Activated T-helper 1 cell treated with anti-CD3 and anti-CD28 coated beads, Interleukin-12 subunit alpha, Interleukin-12 subunit beta, Interleukin-2, Interleukin-4 antibody, amounts not matched to agents 30 ng/mL and 10 ng/mL and 1 ng/mL, durations not matched to agents 14 hours and 24 hours and 36 hours (primary cell): ENCODE measurements at places on chromosomes 1 and 21.

GRCh38 chr1:53652441-53653199, 86.3 kb downstream of the GLIS1 start:
- no peak for DNase-seq

DNA sequence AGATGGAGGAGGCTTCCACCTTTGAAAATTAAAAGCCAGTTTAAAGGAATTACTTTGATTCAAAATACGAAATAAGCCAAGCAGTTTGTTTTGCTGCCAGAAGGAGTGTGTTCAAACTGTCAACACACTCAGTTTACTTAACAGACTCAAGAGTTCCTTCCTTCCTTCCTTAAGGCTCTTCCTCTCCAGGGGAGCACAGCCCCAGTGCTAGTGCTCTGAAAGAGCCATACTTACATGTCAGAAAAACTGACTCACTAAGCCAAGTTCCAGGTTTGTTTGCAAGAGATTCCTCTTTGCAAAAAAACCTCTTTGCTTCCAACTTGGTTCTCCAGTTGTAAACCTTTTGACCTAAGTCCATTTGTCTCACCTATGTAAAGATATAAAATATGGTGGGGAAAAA, 14.3 kb downstream of the SETD4 start:
- no peak for DNase-seq

- DNase-seq, result no peak
Measured at GRCh38 chr21:43921979-43922945, 57.2 kb downstream of the AGPAT3 start.

DNA sequence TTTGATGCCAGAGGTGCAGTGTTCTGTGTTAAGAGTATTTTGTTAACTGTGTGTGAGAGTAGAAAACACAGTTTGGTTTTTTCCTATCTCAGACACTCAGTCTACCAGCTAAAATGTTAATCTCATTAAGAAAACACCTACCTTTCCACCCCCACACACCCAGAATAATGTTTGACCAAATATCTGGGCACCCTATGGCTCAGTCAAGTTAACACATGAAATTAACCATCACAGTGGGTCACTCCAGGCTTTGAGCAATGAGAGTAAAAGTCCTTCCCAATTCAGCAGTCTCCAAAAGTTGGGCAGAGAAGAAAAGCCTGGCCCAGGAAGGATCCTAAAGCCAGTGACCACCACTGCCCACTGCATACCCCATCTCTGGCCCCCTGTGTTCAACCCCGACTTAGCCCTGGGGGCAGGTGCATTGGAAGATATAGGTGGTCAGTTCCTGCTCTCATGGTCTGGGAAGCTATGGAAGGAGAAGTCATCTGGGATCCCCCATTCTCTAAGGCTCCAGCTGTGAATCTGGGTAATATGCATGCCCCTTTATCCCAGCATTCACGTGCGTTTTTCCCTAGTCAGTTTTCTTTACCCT, 50.2 kb upstream of the CSF3R start:
- no peak for DNase-seq

- DNase-seq, result no peak
Measured at GRCh38 chr1:39381839-39382238, 109.6 kb upstream of the BMP8A start.

- no peak for DNase-seq
Measured at GRCh38 chr1:117600966-117601365, 4.9 kb upstream of the TENT5C start.

- DNase-seq, result no peak
Measured at GRCh38 chr1:95384567-95384966, 150.6 kb downstream of the RWDD3 start.

DNA sequence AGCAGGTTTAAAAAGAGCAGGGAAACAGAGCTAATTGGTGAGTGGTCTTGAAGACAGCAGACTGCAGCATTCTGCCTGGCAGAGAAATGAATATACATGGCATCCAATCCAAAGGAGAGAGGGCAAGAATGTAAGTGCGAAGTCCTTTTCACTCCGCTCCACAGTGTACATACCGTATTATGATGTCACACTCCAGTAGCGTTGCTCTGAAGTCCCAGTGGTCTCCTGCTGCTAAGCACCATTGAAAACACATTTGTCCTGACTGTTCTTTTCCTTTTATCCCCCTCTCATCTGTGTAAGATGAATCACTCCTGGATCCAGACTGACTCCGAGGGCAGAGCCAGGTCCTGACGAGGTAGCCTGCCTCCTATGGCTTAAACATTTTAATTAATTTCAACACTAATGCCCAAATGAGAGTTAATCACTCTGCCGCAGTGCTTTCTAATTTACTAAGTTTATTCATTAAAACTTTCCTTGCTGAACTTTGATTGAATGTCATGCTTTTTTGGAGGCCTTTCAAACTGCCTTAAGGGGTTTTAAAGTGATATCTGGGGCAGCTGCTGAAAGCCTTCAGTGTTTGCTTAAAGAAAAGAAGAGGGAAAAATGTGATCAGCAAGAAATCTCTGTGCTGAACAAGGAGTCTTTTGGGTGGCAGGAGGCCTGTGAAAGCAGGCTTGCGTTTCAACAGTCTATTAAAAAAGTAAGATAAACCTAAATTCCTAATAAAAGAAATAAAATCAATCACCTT, 227.2 kb downstream of the ATG4C start:
- DNase-seq, result no peak

DNA sequence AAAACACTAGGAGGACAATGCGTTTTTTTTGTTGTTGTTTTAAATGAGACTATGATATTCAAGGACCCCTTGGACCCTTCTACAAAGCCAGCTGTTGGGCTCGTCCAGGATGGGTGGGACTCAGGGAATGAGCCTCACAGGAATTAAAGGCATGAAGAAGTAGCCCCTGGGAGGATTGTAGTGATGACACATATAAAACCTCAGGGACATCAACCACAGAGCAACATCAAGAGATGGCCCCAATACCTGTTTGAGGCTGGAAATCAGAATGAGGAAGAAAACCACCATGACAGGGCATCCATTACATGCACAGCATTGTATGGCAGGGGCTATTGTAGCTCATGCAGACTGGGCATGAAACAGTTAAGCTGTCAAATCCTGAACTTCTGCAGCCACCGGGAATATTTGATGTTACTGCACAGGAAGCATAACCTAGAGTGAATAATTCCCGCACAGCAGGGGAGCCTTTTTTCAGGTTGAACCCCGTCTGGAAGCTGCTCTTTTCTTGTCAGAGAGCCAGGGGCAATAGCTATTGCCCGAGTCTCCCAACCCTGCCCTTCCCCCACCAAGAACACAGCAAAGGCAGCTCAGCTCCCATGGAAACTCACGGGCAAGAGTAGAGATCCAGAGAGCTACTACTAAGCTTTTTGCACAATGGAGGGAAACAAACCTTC, 140.2 kb upstream of the FGGY start:
- DNase-seq, result no peak

- no peak for DNase-seq
Measured at GRCh38 chr1:226994586-226995364, 54.7 kb downstream of the COQ8A start.

DNA sequence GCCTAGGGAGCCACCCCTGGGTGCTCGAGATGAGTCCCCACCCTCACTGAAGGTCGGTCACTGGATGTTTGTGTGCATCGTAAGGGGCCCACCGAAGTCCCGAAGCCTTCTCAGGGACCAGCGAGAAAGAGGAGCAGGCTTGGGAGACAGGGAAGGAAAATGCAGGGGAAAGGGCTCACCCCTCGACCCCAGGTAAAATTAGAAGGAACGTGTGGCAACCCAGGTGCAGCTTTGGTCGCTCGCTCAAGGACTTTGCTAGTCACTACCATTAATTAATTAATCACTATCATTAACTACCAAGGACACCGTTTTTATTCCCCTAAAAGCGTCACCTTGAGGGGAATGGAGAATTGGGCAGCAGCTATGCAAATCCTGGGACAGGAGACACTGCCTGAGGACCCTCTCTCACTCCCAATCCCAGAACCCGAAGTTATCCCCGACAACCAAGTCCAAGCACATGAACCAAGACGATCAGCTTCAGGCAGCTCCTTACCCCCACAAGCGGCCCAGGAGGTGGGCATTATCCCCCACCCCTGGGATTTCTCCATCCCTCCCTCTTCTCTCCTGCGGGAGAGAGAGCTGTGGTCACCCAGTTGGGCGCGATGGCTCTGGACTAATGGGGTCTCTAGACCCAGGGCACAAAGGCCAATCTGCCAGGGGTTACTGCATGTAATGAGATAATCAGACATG, 4.2 kb upstream of the SIM2 start:
- no peak for DNase-seq

DNA sequence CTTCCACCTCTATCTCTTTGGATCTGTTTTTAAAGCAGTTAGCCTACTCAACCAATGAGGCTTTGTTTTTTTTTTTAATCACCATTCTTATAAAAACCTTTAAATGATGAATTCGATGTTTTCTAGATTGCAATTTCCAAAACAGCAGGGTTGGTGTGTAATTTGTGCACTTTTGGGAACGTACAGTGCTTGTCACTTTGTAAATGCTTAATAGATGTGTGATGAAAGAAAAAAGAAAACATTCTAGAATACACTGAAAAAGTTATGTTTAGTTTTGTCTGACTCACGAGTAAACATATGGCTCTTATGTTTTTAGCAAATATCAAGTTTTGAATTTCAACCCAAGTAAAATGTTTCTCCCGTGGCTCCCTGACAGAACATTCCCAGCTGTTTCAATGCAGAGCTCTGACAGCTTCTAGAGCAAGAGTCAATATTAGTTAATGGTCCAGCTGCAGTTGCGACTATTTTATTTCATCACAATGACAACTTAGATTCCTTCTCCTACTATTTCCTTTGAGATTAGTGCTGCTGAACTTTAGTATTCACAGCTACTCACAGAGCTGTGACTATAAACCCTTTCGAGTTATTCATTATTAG, 362.5 kb upstream of the ADAMTS5 start:
- no peak for DNase-seq

DNA sequence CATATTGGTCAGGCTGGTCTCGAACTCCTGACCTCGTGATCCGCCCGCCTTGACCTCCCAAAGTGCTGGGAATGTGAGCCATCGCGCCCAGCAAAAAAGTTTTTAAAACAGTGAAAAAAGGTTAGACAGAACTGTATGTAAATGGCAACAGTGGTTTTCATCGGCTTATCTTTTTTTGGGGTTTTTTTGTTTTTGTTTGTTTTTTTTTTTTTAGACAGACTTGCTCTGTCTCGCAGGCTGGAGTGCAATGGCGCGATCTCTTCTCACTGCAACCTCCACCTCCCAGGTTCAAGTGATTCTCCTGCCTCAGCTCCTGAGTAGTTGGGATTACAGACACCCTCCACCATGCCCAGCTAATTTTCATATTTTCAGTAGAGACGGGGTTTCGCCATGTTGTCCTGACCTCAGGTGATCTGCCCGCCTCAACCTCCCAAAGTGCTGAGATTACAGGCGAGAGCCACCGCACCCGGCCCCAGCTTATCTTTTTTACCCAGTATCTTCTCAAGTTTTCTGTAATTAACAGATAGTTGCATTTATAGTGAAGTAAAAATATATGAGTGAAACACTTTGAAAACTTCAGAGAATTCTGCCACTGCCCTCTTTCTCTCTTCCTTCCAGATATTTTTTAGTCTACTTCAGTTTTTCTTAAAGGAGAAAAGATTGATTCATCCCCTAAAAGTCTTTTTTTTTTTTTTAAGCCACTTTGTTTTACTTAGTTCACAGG, 13.1 kb downstream of the TIMM17A start:
- DNase-seq, result no peak

DNA sequence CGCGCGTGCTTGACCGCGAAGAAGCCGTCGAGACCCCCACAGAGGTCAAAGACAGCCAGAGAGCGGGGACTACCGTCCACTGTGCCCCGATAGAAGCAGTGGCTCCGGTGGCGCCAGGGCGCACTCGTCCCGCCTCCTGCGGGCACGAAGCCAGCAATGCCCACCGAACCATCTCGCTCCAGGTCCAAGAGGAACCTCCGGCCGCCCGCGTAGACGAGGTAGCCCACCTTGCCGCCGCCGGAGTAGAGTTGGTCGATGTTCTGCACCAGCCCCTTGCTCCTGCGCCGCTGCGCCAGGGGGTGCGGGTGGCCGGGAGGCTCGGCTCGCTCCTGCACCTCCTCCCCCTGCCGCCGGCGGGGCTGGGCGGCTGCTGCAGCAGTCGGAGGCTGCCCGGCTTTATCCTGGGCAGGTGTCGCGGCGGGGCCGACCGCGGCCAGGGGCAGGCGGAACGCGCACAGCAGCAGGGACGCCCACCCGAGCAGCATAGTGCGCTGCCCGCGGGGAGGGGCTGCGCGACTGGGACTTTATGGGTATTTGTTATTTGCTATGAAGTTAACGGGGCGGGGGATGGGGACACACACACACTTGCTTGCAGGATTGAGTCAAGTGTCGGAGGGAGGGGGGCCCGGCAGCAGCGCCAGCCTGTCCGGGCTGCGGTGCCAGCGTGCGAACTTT, 844 bp downstream of the ADAMTS5 start:
- DNase-seq, result no peak

DNA sequence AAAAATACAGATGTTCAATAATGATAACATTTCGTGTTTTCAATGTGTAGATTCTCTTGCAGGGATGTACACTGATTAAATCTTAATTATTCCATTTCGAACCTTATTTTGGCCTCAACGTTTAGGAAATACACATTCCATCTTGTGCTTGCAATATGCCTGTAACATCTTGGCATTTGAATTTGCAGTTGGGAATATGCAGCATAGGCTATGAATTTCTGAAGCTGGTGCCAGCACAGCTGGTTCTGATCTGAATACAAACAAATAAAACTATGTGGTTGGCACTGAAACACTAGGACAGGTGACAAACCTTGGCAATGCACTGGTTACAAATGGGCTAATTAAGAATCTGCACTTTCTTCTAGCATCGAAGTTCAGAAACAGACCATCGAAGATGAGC, 108.4 kb downstream of the ERG start:
- DNase-seq, result no peak

- peak; percentile 40 for DNase-seq
Measured at GRCh38 chr1:246569248-246570238, 3.3 kb downstream of the CNST start.

DNA sequence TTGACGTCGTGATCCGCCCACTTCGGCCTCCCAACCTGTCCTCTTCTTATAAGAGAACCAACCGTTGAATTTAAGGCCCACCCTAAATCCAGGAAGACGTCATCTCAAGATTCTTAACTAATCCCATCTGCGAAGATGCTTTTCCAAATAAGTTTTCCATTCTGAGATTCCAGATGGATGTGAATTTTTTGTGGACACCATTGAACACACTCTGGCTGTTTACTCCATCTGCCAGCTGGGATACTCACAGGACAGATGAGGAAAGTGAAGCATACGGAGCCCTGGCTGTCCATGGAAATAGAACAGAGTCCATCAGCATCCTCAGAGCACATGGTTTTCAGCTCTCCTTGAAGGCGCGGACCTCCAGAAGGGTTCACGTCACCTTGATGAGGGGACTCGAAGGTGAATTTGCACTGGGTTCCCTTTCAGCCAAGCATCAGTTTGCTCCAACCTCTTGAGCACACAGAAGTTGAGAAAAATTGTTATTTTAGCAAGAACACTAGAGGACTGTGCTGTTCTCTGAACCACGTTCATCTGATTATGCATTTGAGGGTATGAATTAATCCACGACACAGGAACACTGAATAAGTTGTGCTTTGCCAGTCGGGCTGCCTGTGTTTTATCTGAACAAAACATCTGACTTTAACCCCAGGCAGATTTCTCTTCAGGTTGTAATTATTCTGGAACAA, 68.6 kb downstream of the KAZN start:
- DNase-seq, result no peak

- no peak for DNase-seq
Measured at GRCh38 chr1:39410915-39411436, 80.5 kb upstream of the BMP8A start.
